ENCODE measurements at places on chromosomes 13 and 19.

GRCh38 chr13:45156565-45157361 is 36.5 kb downstream of the GTF2F2 start:
- no peak for DNase-seq

DNA sequence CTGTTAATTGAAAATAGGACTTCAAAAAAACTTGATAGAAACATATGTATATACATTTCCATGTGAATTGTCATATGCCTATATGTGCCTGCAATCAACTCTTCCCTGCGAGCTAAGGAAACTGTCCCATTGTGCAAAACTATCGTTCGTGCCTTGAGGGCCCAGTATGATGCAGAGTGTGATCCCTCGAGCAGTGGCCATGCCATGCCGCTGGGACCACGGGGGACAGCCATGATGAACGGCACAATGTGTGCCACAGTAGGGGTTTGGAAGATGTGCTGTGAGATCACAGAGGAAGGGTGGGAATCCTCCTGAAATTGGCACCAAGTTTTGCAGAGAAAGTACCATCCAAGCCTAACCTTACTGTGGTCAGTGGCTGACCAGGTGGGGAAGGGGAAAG is 118.1 kb upstream of the SOX1 start:
- no peak for DNase-seq

DNA sequence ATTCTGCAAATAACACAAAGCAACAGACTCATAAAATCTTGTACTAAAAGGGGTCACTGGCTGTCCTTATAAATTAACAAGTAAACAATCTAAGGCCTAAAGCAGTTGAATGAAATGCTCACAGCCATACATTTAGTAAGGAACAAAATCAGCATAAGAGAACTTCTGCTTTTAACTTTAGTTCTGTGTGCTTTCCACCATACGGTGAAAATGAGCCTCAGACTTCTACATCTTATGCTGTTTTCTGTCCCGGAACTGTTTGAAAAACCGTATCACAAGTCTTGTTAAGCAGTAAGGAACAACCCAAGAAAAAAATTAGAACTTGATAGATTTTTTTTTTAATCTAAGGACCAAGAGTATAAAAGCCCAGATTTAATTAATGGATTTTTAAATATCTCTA is 549.1 kb upstream of the MIR17HG start:
- DNase-seq, result no peak

- no peak for DNase-seq
Measured at GRCh38 chr13:67574320-67575233, 344.4 kb upstream of the PCDH9 start.

- DNase-seq, result peak; percentile 12
Measured at GRCh38 chr13:44237276-44237767, 136.3 kb upstream of the SERP2 start.
